ENCODE measurements at places on chromosomes 16 and 17.

DNA sequence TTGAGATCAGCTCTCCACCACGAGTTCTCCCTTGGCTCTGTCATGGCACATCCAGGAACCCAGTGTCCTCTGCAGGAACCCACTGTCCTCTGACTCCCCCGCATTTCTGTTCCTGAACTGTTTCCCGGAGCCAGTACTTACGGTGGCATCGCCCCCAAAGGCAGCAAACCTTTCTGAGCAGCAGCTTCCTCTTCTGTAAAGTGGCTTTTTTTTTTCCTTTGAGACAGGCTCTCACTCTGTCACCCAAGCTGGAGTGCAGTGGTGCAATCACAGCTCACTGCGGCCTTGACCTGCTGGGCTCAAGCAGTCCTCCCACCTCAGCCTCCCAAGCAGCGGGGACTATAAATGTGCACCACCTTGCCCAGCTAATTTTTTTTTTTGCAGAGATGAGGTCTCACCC lies 32.2 kb downstream of the NAGPA start:
- DNase-seq, result no peak

DNA sequence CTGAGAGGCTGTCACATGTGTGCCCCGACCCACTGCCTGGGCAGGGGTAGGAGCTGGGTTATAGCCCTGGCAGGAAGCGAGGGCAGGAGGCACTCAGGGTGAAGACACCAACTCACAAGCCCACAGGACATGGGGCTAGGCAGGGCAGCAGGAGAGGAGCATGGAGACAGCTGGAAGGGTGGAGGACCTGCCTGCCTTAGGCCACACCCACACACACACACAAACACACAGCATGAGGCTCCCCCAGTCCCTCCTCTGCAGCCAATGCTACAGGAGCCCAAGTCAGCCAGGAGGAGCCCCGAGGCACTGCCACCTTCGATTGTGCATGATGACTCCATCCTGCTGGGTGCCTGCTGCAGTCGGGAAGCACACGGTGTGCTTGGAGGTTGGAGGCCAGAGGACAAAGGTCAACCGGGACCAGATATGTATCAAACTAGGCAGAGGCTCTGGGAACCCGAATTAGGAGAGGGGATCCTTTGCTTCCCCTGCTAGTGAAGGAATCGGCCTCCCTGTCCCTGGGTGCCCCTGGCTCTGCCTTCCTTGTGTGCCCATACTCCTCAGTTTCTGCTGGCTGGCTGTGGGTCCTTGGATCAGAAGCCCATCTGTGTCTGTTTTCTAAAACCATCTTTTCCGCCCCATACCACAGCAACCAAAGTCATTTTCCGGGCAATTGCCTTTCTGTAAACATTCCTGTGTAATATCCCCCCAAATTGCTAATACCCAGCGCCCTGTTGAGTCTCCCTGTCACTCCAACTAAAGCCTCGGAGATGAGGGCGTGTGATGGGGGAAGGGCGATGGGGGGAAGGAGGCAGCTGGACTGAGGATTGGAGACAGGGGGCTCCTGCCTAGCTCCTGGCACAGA lies 20.5 kb downstream of the SRCIN1 start:
- DNase-seq, result no peak

DNA sequence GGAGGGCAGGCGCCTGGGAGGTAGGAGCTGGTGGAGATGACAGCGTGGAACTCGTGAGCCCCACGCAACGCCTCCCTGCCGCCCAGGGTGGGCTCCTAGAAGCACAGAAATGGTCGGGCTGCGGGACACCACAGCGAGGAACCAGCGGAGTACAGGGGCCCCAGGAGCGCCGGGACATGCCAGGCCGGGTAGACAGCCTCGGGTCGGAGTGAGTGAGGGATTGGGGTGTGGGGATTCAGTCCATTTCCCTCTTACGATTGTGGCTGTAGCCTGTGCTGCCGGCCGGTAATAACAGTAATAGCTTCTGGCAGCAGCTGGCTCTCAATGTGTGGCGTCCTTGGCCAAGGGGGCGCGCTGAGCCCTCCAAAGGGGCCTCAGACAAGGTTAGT lies 12.2 kb upstream of the CES3 start:
- DNase-seq, result no peak

DNA sequence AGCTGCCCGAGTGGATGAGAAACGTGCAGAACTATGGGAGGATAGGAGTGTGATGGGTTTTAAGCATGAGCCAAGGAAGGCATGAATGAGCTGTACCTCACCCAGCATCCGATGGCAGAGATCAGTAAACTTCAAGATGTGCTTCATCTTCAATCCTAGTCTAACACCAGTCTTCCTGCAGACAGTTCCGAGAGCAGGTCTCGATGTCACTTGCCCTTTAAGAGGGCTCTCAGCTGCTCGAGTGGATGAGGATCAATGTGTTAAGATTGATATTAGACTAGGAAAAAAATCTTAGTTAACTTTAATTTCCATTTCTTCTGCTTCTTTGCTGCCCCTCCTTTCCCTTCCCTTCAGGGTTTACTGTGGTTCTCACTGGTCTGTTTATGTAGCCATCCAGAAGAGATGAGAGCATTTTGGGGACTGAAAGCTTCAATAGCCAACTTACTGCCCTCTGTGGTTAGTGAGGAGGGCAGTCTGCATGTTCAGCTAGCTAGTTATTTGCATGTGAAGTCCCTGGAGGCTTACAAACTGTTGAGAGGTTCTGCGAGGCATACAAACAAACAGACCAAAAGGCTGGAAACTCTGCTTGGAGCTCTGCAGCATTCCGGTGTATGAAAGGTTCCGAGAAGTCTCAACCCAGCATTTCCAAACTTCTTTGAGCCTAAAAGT lies 15.3 kb downstream of the KLHL36 start:
- no peak for DNase-seq

DNA sequence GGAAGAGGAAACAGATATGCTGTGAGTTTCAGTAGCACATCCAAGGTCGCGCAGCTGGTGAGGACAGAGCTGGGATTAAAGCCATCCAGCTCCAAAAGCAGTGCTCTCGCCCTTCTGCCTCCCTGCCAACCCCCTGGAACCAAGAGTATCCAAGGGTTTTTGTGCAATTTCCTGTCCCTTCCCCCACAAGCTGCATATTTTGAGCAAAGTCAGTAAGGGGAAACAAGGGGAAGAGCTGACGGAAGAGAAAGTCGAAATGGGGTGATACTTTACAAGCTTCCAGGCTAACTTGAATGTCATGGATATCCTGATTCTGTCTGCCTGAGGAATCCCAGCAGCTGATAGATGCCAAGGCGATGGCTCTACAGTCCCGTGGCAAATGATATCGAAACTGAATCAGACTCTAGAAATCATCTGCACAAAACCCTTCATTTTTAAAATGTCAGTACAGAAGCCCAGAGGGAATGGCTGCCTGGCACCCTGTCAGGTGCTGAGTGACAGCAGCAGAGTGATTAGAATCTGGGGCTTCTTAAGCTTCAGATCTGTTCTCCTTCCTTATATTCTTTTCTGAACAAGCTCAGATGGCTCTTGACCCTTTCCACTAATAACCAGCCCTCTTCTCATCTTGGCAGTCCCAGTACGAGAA lies 42.9 kb upstream of the TEKT3 start:
- DNase-seq, result peak; percentile 62

- DNase-seq, result no peak
These were observed 240.0 kb downstream of the C16orf95 start for GRCh38 chr16:87076950-87077749.

GRCh38 chr17:39872751-39873150 lies 4.7 kb downstream of the ZPBP2 start:
- DNase-seq, result peak; percentile 11

GRCh38 chr17:59790910-59791309 lies 83.5 kb downstream of the VMP1 start:
- DNase-seq, result no peak

- DNase-seq, result no peak
These were observed 7.3 kb downstream of the NEUROD2 start for GRCh38 chr17:39600288-39600996.

GRCh38 chr17:38735161-38735997 lies 5.2 kb downstream of the CISD3 start:
- no peak for DNase-seq

- no peak for DNase-seq
These were observed 2.6 kb downstream of the KAT2A start for GRCh38 chr17:42118545-42118944.

DNA sequence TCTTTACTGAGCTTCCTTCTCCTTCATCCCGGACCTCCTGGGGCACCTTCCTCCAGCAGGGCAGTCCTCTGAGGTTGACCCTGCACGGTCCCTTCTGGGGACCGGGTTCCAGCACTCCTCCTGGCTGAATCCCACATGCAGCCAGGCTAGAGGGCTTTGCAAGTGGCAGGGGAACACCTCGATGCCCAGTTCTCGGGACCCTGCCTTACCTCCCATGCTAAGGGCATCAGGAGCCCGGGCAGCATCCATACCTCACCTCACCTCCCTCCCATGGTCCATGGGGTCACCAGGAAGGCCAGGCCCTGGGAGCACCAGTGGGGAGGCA lies 81.1 kb downstream of the NT5M start:
- DNase-seq, result no peak

DNA sequence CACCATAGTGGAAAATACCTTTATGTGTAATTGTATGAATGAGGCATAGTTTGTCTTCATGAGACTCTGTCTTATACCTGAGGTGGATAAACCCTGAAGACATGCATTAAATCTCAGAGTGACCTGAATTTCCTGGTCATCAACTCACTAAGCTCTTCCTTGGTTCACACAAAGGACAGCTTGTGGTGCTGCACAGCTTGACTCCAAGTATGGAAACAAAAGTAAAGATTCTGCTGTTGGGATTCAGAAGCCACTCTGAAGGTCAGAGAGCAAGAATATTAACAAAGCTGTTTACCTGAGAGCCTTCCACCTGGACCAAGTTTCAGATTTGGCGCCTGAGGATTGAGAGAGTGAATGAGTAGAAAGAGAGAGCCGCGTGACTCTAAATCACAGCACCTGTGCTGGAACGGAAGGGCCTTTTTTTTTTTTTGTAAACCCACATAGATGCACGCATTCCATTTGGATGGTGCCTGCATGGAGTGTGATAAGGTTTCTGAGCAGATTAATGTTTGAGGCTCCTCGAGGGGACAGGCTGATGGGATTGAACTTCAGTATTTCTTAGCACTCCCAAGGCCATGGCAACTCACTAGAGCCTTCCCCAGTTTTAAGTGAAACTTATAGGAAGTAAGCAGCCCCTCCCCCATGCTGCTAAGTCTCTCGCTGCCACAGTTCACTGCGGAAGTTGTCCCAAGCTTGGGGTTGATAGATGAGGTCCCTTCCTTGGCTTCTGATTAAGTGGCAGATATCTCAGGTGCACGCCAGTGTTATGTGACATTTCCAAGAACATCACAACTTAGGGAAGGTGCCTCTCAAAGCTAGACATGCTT lies 28.7 kb downstream of the CALB2 start:
- no peak for DNase-seq

DNA sequence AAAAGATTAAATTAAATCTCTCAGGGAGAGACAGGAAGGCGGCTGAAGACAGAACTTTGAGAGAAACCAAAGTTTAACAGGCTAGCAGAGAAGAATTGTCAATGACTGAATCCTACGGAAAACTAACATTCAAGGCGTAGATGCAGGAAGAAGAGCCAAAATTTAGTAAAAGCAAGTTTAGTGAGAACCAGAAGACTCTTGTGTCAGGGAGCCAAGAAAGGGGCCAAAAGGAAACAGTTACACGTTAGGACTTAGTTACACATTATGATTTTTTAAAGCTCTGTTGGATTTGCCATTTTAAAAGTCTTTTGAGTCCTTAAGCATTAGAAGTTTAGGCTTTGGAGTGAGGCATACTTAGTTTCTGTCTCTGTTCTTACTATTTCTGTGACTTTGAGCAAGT lies 164.6 kb downstream of the CHD9 start:
- DNase-seq, result no peak

GRCh38 chr16:76835779-76836300 lies 355.1 kb upstream of the MON1B start:
- no peak for DNase-seq

DNA sequence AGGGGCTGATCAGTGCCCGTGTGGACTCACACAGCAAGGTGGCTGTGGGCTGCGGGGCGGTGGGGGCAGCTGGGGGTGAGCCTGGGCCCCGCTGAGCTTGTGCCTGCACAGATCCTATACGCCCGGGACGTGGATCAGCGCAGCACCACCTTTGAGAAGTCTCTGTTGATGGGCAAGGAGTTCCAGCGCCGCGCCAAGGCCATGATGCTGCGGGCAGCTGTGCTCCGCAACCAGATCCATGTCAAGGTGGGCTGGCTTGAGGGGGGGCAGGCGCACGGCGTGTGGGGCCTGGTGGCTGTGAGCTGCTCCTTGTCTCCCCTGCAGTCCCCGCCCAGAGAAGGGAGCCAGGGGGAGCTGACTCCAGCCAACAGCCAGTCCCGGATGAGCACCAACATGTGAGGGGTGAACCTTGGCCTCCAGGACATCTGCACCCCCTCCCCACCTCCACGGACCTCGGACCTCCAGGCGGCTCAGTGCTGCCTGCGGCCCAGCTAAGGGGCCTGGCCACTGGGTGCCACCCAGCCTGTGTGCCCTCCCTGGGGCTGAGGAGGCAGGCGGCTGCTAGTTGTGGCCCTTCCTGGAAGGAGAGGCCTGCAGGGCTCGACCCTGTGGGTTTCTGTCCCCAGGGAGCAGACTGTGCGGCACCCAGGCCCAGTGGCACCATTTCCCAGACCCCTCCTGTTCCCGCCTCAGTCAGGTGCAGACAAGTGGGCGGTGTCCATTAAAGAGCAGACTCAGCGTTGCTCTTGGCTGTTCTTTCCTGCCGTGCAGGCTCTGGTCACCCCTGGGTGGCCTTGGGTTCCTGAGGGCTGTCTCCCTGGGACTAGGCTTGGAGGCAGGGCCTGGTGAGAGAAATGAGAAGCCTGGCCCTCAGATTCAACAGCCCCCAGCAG lies 5.3 kb downstream of the GPS1 start:
- no peak for DNase-seq

- no peak for DNase-seq
These were observed 14.0 kb downstream of the YPEL2 start for GRCh38 chr17:59345476-59345875.

DNA sequence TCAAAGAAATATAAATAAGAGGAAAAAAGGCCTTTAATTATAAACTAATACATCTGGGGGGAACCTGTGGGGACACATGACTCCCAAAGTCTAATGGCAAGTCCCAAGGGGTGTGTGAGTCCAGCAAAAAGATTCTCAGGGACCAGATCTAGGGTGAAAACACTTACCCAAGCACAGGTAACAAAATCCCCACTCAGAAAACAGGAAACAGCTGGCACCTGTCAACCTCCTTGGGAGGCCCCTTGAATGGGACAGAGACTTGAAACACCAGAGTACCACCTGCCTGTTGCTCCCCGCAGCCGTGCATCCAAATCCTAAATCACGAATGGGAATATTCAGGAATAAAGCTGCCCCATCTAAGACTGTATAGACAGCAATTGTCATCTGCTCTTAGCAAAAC lies 461.2 kb upstream of the CDH5 start:
- no peak for DNase-seq

GRCh38 chr17:2996810-2997670 lies 66.4 kb downstream of the OR1D5 start:
- no peak for DNase-seq

GRCh38 chr17:29589524-29590410 lies at the start of gene GIT1:
Gene GIT1 (minus strand): TSS chr17:29589648. CDS start chr17:29589378, 270 bp downstream.
- DNase-seq, result no peak

GRCh38 chr17:20223808-20224328 lies 214.7 kb downstream of the SPECC1 start:
- no peak for DNase-seq

All from foreskin melanocyte (primary cell).